ENCODE measurements at places on chromosomes 5 and 9.
A peak's percentile ranks its signal among the peaks of the same experiment; 100 is the strongest.

DNA sequence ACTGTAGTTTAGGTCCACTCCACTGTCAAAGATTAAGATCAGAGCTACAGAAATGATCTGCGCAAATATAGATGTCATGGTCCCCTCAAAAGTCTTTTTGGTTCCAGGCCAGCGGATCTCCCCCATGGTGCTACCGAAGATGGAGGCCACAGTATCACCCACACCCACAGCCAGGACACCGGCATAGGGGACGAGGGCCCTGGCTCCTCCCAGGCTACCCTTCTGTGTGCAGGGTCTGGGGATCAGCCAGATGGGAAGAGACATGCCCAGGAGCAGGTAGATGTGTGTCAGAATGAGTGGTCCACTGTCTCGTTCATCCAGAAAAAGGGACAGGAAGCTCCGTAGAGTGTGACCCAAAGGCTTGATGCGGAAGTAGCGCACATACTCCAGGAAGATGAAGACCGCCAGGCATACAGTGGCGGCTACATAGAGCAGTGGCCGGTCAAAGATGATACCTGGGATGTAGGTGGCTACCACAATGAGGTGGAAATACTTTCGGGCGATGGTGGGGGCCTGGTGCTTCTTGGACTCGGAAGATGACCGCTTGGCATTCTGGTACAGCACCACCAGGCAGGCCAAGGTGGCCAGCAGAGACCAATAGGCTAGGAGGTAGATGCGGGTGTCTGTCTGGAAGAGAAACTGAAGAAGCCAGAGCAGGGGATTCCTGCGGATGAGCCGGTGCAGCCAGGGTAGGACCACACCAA lies 1.5 kb downstream of the DOLK start:
- DNase-seq: no peak

DNA sequence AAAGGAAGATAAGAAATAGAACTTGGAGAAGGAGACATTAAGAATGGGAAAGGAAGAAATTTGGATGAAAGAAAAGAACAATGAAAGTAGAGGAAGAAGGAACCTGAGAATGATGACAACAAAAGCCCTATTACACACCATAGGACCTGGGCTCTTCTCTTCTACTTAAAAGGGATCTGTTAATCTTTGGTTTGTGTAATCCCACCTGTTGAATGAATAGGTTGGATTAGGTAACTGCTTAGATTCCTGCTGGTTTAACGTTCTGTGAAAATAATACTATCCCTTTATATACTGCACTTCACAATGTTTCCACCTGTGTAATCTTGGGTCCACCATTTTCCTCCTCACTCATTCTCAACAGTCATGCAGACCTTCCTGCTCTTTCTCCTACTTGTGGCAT lies 157.8 kb upstream of the ATP10B start:
- DNase-seq: no peak

DNA sequence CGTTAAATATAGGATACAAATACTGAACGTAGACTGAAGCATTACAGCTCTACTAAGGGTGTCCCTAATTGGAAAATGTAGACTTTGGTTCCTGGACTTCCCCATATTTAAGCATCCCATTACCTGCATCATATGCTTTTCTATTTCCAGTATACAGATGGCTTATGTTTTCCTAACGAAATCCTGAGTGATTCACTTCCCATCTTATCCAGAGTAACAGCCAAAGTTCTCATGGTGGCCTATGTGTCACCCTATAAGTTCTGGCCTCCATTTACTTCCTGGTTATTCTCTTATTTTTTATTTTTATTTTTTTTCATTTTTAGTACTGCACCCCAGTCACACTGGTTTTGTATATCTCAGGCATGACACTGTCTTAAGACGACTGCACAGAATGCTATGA lies 552.3 kb downstream of the PRDM9 start:
- DNase-seq: no peak

GRCh38 chr5:140196115-140196814 lies 21.3 kb downstream of the CYSTM1 start:
- no peak for DNase-seq

DNA sequence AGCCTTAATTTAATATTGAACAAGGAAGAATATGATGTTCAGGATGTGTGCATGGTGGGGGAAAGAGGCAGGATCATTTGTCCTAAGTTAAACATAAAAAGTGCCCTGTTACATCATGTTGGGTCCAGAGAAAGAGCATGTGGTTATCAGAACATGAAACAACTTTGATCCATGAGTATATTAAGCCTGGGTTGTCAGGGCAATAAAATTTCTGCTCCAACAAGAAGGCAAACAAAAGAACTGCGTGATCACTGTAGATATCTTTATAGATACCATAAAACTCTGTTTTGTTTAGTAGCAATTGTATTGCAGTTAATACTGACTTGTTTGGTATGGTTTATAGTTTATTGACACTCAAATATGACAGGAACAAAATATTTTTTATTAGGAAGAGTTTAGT lies 35.2 kb downstream of the PCA3 start:
- DNase-seq: no peak

- DNase-seq: no peak
Measured at GRCh38 chr9:15612962-15613361, 60.1 kb downstream of the CCDC171 start.

DNA sequence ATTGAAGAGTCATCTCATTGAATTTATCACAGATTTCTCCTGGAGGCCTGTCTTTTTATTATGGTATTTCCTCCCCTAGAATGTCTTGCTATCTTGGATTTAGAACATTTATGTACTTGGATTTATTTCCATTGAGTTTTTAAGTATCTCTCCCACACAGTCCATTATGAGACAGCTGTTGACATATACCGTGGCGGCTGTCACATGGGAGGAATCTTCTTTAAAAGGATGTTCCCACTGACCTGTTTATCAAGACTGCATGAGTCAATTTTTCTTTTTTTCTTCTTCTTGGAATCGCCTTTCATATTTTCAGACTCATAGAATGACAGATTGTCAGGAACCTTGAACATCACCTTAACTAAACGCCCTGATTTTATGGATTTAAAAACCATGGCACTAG lies 2.9 kb upstream of the CAVIN4 start:
- no peak for DNase-seq

DNA sequence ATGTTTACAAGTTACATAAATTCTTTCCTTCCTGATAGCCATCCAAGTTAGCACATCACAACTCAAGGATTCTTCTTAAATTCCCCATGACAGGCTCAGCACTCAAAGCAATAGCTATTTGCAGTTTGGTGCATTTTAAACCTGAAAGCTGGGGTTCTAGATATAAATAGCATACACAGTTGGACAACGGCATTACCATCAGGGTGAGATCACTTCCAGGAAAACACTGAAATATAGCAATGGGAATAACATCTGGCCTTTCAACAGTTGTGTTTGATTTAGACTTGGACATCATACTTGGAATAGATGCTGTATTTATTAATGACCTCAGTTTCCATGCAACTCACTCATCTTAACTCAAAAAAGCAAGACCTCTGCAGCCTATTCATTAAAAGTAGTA lies 24.7 kb upstream of the LECT2 start:
- DNase-seq: no peak

GRCh38 chr5:5188376-5189050 lies 48.4 kb downstream of the ADAMTS16 start:
- no peak for DNase-seq

- DNase-seq: no peak
Measured at GRCh38 chr5:78959767-78960166, 25.3 kb downstream of the ARSB start.

- DNase-seq: no peak
Measured at GRCh38 chr5:6755941-6756340, 42.7 kb downstream of the TENT4A start.

DNA sequence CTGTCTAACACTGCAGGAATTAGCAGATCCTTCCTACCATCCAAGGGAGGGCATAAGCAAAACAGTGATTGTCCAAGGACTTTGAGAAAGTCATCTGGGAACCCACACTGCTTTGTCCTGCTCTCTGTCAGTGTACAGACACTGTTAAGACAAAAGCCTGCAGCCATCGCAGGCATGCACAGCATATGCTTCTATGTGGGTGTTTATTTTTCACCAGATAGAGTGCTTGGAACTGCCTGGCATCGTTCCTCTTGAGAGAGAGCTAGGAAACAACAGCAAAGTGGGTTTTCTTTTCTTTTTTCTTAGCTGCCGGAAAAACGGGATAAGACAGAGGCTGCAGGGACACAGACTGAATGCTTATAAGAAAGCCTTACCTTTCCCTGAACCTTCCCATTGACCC lies 212.3 kb downstream of the ICE1 start:
- DNase-seq: no peak

GRCh38 chr5:80592105-80592504 lies 22.0 kb upstream of the ANKRD34B start:
- no peak for DNase-seq

DNA sequence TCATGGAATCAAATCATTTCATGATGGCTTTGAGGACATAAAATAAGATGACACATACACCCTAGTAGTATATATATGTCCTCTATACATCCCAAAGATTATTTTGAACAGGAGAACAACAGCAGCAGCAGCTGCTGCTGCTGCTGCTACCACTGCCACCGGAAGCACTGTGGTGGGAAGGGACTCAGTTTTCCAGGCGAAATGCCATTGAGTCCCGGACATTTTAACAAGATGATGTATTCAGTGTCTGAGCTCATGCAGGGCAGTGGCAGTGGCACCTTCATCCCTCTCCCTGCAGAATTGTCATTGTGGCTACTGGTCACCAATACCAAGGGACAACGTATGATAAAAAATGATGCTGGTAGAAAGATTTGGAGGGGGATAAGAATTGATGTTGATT lies 151.3 kb downstream of the CHSY3 start:
- no peak for DNase-seq

DNA sequence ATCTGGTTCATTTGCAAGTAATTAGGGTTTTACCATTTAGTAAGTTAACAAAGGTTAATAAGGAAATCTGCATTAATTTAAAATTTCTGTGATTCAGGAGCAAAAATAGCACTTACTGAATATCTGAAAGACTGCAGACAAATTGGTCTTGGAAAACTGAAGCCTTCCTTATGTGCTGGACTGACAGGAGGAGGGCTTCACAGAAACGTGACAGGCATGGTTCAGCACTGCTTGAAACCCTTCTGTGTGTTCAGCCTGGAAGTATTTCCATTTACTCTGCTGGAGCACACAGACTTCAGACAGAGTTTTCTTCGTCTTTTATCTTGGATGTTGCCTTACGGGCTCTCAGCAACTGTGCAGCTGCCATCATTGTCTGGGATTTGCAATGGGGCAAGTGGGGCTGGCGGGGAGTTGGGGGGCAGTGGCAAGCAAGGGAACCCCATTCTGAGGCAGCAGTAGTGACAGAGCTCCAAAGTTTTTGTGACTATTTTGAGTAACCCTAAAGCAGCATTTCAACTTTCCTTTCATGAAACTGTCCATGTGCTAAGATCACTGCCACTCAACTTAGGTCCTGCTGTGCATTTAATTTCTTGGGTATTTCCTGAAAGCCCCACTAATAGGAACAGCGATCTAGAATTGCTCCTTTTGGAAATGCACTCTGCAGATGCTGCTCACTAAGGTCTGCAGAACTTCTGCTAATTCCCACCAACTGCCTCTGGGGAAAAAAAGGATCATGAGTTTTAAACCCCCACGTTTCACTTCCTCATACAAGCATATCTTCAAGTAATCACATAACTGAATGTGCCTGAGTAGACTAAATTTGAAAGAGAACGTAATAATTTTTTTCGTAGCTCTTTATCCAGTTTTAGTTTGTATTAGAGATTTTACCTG lies 56.6 kb downstream of the KCNN2 start:
- DNase-seq: peak; percentile 39

- DNase-seq: peak; percentile 9
Measured at GRCh38 chr9:69759021-69759420, 790 bp downstream of the PTAR1 start.

GRCh38 chr9:82410866-82411265 lies 422.3 kb downstream of the SPATA31D1 start:
- no peak for DNase-seq

GRCh38 chr5:44900273-44900954 lies 91.7 kb downstream of the MRPS30 start:
- no peak for DNase-seq

GRCh38 chr9:99852617-99853016 lies 30.9 kb downstream of the NR4A3 start:
- DNase-seq: peak; percentile 63

DNA sequence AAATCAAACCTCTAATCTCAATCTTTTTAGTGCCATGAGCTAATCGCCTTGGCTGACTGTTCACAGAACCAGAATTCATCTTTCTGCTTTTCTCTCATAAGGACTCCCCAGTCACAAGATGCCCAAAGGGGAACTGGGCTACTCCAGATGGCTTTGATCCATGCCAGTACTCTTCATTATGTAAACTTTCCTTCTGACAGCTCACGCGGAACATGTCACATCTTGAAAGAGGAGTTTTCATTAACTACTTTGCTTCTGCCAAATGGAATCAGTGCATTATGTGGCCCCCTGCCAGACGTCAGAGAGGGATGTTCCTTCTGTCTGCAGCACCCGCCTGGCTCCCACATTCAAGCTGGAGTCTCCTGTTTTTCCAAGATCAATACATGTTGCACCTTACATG lies 142.1 kb upstream of the NMUR2 start:
- no peak for DNase-seq

DNA sequence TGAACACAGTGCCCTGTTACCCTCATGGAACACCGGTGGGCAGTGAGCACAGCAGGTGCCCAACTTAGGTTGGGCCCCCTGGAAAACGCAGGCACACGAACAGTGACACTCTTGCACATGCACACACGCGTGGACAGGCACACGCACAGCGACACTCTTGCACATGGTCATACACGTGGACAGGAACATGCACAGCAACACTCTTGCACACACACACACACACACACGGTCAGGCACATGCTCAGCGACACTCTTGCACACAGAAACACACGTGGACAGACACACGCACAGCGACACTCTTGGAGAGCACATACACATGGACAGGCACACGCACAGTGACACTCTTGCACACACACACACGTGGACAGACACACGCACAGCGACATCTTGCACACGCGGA lies 559.4 kb upstream of the ADAMTS16 start:
- no peak for DNase-seq

DNA sequence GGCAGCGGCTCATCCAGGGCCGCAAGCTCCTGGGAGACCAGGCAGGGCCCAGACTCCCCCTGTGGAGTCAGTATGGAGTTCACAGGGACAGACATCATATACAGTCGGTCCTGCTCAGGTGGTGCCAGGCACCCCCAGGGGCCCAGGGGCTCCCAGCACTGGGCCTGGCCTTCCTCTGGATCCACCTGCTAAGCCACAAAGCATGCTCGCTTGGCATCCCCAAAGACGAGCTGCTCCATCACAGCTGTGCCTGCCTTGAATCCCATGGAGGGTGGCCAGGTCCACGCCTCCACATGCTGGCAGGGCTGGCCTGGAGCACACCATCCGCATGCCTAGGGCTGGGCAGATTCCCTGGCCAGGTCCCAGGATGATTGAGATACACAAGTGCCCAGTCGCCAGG lies 4.6 kb downstream of the BICD2 start:
- DNase-seq: no peak

DNA sequence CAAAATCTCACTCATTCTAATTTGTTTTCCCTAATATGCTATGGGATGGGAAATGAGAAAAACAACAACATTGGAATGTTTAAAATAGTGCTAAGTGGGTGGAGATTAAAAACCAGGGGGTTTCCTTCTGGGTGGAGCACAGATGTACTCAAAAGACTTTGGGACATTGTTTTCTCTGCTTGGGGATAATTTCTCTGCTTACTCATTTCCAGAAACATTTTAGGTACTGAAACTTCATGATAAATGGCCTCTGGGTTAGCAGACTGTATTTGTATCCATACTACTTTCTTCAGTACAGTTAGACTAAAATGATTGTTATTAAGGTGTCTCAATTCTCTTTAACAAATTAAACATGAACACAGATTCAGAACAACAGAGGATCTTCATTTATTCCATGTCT lies 17.4 kb downstream of the ELOVL7 start:
- DNase-seq: peak; percentile 70
